Muscle of leg (tissue), 16 donors: ENCODE measurements at places on chromosomes 4 and X. TPM values are rescaled to one million over a fixed set of nuclear protein-coding genes. Genes with fewer than 3 reads are reported as not detected.

DNA sequence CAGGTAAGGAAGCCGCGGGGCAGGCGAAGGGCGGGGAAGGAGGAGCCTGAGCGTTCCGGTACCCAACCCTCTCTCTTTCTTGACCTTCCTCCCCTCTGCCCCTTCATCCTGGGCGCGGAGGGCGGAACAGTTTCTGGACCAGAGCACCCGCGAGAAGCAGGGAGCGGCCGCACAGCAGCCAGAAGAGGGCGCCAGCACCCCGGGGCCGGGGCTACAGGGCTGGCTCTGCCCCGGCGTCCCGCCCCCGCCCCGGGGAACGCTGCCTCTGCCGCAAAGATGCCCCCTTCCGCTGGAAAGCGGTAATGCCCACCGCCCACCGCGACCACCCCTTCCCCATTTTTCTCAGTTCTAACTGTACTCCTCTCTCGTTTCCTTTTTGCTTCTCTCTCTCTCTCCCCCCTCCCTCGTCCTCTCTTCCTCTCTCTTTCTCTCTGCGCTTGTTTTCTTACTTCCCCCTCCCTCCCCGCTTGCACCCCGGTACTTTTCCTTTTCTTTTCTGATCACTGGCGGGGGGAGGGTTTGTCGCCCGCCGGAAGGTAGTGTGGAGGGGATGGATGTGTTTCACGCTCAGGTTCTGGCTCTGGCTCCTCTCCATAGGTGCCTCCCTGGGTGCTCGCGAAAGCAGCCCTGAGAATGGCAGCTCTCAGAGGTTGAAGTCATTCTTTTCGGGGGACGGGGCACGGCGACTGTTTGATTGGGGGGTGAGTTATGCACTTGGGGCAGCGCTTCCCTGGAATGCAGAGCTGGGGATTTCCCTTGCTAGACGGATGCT, 13.1 kb upstream of the PRDM8 start:
- DNase-seq: peak; percentile 95

- DNase-seq: no peak
These were observed 236.7 kb downstream of the PCDH7 start for GRCh38 chr4:30956916-30957315.

DNA sequence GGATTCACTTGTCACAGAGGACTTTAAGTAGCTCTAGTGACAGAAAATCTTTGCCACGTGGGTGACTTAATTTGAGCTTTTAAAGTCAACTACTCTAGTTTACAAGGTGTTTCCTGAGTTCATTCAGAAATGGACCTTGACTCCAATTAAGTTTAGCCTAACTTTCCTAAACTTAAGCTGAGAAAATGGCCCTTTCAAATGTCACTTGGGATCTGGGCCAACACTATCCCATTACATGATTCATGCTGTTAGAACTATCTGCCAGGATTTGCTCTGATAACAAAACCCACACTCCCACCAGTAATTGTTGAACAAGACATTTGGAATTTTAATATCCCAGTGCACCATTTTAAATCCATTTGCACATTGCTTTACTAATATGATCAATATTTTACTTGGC, 40.8 kb downstream of the C4orf46 start:
- DNase-seq: no peak

DNA sequence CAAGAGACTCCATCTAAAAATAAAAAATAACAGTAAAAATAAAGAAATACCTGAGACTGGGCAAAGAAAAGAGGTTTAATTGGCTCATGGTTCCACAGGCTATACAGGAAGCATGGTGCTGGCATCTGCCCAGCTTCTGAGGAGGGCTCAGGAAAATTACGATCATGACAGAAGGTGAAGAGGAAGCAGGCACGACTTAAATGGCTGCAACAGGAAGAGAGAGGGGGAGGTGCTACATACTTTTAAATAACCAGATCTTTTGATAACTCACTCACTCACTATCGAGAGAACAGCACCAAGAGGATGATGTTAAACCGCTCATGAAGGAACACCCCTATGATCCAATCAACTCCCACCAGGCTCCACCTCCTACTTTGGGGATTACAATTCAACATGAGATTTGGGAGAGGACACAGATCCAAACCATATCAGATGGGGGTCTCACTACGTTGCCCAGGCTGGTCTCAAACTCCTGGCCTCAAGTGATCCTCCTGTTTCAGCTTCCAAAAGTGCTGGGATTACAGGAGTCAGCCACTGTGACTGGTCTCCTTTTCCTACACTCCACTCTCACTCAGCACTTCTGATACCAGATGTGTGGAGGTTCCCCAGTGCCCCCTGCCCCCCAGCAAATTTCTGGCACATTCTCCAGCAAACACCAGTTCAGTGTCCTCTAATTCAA, 11.9 kb upstream of the ZNF157 start:
- no peak for DNase-seq

DNA sequence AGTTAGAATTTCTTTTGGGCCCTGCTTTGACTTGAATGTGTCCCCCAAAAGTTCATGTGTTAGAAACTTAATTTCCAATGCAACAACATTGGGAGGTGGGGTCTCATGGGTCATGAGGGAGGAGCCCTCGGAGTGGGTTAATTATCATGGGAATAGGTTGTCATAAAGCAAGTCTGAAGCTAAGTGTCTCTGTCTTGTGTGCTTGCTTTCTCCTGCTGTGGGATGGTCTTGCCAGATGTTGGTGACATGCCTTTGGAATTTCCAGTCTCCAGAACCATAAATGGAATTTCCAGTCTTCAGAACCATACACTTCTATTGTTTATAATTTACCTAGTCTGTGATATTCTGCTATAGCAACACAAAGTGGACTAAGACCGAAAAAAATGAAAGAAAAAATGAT, 71.6 kb downstream of the RASL11B start:
- DNase-seq: no peak

MAGEC2 gene
- polyA plus RNA-seq: not detected

DCAF4L1 gene
- 0.15 TPM for polyA plus RNA-seq

TGIF2LX gene
- not detected for polyA plus RNA-seq

PLP1 gene
- 82.1 TPM for polyA plus RNA-seq

CYBB gene
- 18.9 TPM for polyA plus RNA-seq

DTHD1 gene
- polyA plus RNA-seq: not detected

GK2 gene
- polyA plus RNA-seq: not detected
